ENCODE measurements at places on chromosomes 16 and 17. TPM values are rescaled to one million over a fixed set of nuclear protein-coding genes. Genes with fewer than 3 reads are reported as not detected.

DNA sequence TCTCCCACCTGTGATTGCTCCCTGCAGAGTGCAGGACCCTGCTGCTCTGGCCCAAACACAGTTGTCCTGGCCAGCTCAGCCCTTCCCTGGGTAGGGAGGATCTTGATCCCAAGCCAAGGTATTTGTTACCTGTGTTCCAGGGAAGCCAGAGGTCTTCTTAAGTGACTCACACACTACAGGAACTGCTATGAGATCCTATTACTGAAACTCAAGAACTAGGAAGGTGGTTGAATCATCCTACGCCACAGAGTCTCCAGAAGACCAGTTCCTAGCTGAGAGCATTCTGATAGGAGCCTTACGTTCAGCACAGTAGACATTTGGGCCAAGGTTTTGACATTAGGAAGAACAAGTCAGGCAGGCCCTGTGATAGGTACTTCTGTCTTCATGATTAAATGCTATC is 12.0 kb downstream of the CHST6 start:
- peak; percentile 44 for DNase-seq
- no peak overlapping the region for H3K4me3 ChIP-seq
- H3K4me1 ChIP-seq, result no peaks in the 10 kb centered on the region
- peaks cover 6% of the 10 kb centered on the region for H3K27me3 ChIP-seq

- H3K4me3 ChIP-seq, result peak overlapping the region; percentile 77
- DNase-seq, result peak; percentile 77
- H3K27me3 ChIP-seq, result peaks cover 6% of the 10 kb centered on the region
- H3K27ac ChIP-seq, result peak overlapping the region; percentile 81
These were observed 519 bp downstream of the ST6GALNAC2 start for GRCh38 chr17:76585033-76585648.

DNA sequence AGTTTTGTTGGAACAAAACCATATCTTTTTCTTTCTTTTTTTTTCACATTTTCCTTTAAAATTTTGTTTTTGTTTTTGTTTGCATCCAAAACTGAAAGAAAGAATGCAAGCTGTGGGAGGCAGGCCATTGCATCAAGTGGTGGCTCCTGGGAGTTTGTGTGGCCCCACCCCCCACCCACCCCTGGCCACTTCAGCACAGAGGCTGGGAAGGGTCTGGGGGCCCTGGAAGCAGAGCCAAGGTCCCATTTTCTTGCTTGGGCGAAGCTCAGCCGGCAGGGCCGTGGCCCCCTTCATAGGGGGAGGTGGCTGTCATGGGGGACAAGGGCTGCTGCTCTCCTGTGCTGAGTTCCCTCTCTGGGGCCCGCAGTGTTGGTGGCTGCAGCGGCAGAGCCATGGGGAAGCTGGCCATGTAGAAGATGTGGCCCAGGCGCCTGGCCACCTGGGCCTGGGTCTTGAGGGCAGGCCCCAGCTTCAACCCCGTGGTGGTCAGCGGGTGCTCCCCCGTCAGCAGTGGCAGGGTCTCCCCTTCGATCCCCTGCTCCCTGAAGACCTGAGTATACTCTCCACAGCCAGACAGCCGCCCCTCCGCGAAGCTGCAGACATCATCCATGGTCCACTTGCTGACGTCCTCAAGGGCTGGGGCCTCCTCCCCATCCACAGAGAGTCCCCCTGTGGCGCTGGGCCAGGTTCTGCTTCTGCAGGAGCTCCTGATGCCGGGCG is 19.8 kb downstream of the PAFAH1B1 start:
- no peak overlapping the region for H3K27ac ChIP-seq
- DNase-seq, result no peak

- H3K27me3 ChIP-seq, result peaks cover 27% of the 10 kb centered on the region
- DNase-seq, result peak; percentile 77
- H3K27ac ChIP-seq, result no peak within 1 kb of the TSS
- H3K4me3 ChIP-seq, result peak within 1 kb of the TSS; percentile 44
- no peaks in the 10 kb centered on the region for H3K36me3 ChIP-seq
These were observed at the start of gene DOC2B for GRCh38 chr17:181245-182049. Gene DOC2B, minus strand, starts transcription at chr17:181650. Its CDS starts 171 bp downstream, at chr17:181479.

DNA sequence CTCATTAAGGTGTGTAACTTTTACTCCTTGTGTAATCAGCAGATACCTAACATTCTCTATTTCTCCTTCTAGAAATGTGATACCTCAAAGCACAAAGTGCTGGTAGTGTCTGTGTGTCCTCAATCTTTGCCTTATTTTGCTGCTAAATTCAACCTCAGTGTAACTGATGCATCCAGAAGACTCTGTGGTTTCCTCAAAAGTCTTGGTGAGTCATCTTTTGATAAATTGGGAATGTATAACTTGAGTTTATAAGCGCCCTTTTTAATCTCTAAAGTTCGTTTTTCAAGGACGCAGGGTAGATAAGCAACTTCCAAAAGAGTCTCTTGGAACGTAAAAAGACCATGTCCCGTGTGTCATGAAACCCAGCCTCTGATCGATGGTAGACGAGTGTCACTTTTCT is 10.2 kb downstream of the NARF start:
- H3K4me1 ChIP-seq, result no peaks in the 10 kb centered on the region
- H3K36me3 ChIP-seq, result peaks cover 81% of the 10 kb centered on the region
- no peak overlapping the region for H3K4me3 ChIP-seq
- no peaks in the 10 kb centered on the region for H3K27me3 ChIP-seq
- no peak for DNase-seq

The OTOA gene
- 0.90 TPM for total RNA-seq

DNA sequence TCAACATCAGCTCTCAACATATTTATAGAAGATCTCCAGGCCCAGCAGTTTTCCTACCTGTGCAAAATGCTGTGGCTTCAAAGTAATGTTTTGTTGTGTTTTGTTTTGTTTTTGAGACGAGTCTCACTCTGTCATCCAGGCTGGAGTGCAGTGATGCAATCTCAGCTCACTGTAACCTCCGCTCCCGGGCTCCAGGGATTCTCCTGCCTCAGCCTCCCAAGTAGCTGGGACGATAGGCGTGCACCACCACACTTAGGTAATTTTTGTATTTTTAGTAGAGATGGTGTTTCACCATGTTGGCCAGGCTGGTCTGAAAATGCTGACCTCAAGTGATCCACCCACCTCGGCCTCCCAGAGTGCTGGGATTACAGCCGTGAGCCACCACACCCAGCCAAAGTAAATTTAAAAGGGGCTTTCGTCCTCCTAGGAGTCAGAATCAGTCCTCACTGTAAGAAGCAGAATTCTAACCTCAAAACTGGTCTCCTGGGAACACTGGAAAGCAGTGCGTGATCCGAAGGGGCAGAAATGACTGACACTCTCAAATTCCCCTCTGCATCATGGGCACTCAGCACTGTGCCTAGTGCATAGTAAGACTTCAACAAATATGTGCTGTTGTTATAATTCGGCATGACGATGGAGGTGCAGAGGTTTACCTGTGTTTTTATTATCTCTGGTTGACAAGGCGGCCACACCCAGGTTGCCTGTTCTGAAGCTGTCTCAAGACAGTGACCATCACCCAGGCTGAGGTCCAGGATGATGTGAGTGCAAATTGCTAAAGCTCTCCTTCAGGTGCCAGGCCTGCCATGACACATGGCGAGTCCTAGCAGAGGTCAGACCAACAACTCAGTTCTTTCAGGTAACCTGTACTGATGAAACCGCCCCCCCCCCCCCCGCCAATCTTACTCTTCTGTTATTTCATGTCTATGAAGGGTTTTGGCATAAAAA is 59.8 kb downstream of the ADCY9 start:
- no peaks in the 10 kb centered on the region for H3K36me3 ChIP-seq
- no peak overlapping the region for H3K4me3 ChIP-seq
- H3K27me3 ChIP-seq, result no peaks in the 10 kb centered on the region
- H3K27ac ChIP-seq, result no peak overlapping the region
- peaks cover 39% of the 10 kb centered on the region for H3K4me1 ChIP-seq

The SALL1 gene
- not detected for total RNA-seq

The PNMT gene
- 4.3 TPM for total RNA-seq

Measured in upper lobe of right lung (tissue), 1 donor.